Left forelimb (tissue), 1 donor: ENCODE measurements at places on chromosomes 5 and 9.

DNA sequence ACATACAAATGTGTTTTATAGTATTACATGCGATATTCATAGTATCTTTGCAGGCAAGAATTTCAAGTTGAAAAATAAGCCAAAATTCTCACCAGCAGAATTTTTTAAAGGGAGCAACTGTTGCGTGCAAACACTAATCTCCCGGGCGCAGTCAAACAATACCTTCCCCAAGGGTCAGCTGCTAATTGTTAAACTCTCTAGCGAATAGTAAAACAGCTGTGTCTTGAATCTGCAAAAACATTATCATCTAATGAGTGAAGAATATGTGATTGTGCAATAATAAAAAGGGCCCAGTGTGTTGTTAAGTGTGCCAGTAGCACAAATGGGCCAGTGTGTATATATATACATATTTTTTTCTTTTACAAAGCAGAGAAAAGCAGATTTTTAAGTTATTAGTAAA is 131.4 kb downstream of the CCDC192 start:
- no peak for DNase-seq

- no peak for DNase-seq
Observed at GRCh38 chr9:120750421-120750820, 36.2 kb upstream of the MEGF9 start.

GRCh38 chr9:76351006-76351405 is 43.2 kb downstream of the RFK start:
- DNase-seq, result no peak

DNA sequence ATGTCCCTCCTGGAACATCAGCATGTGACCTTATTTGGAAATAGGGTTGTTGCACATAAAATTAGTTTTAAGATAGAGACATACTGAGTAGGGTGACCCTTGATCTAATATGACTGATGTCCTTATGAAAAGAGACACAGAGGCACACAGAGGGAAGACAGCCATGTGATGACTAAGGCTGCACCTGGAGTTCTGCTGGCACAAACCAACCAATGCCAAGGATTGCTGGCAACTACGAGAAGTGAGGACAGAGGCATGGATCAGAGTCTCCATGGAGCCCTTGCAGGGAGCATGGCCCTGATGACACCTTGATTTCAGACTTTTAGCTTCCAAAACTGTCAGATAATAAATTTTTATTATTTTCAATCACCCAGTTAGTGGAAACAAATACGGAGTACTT is 101.9 kb downstream of the FBXL7 start:
- no peak for DNase-seq

DNA sequence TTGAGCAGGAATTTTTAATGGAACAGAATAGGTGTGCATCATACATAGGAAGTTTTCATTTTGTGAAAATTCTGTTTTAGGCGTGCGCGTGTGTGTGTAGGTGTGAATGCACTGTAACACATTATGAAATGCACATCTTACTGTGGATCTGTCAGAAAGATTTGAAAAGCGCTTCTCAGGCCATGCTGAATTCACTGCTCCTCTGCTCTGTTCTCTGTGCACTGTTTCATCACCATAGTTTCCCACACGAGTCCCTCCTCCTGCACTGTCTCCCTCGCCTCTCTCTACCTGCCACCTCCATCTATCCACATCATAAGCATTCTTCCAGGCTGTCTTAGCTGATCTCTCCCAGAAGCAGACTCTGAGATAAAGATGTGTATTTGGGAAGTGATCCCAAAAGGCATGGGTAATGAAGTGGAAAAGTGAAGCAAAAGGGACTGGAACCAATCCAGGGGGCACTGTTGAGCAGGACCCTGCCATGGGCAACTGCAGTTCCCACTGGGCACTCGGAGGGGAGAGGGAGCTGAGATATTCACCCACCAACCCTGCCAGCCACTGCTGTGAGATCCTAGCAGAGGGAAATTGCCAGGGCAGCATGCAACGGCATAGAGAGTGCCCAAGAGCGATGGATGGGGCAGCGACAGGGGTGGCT is 65.9 kb downstream of the GABBR2 start:
- no peak for DNase-seq
